ENCODE measurements at places on chromosomes 7 and 10.
A peak's percentile ranks its signal among the peaks of the same experiment; 100 is the strongest.

DNA sequence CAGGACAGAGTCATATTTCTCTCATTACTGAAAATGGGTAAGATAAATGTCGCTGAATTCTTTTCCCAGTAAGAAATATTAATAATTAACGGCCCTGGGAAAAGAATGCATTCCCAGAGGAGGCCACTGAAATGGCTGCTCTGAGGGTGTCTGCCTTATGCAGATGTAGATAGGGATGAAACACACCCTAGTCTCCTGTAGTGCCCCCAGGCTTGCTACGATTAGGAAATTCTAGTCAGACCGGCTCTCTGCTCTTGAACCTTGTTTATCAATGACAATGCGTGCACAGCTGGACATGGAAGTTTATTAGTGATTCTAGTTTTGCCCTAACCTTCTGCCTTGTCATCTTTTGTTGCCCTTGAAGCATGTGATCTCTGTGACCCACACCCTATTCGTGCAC, 291.1 kb downstream of the ZNF248 start:
- DNase-seq = peak; percentile 90
- H3K4me3 ChIP-seq = no peak overlapping the region
- H3K4me1 ChIP-seq = no peaks in the 10 kb centered on the region
- H3K27me3 ChIP-seq = no peaks in the 10 kb centered on the region

DNA sequence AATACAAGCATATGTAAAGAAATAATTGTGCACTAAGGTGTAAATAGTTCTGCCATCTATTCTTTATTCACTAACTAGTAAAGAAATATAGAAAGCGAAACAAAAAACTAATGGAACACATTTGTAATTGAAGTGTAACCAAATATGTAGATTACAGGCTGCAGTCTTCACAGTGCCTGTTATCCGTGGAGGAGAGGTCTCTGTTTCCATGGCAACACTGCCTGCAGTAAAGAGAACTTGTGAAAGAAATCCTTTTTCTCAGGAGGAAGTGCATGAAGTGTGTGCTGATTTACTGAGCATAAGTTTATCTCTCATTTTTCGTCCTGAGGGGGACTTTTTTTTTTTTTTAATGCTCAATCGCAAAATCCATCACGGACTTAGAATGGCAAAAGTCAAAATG, 102.5 kb downstream of the APBB1IP start:
- DNase-seq = no peak
- H3K27me3 ChIP-seq = no peaks in the 10 kb centered on the region
- H3K27ac ChIP-seq = no peak overlapping the region
- no peak overlapping the region for H3K4me3 ChIP-seq
- H3K36me3 ChIP-seq = peaks cover 6% of the 10 kb centered on the region
- no peaks in the 10 kb centered on the region for H3K4me1 ChIP-seq

DNA sequence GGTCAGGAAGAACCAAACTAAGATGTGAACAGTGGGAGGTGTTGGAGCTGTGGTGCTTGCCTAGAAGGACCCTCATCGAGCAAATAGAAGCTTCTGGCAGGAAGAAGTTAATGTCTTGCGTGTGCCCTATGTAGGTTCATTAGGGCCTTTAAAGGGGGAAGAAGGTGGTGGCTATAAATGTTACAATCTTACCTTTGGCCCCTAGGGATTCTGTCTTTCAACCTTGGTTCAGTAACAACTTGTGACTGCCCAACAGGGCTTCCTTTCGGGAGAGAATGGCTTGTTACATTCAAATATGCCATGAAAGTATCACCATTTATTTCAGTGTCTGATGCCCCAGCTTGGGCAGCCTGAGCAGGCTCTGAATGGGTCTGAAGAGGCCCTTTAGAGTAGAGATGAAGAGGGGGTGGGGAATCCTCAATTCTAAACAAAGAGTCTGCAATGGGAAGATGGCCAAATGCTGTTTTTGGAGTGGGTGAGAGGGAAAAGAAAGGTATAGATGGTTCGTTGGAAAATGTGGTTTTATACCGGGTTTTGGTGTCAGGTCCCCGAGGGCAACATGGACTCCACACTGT, 108.0 kb downstream of the TCF7L2 start:
- no peaks in the 10 kb centered on the region for H3K36me3 ChIP-seq
- H3K4me3 ChIP-seq = no peak overlapping the region

- no peak overlapping the region for H3K4me3 ChIP-seq
- no peaks in the 10 kb centered on the region for H3K36me3 ChIP-seq
- H3K27me3 ChIP-seq = peaks cover 24% of the 10 kb centered on the region
- no peak overlapping the region for H3K27ac ChIP-seq
- peak; percentile 53 for DNase-seq
Measured at GRCh38 chr10:70455213-70455630, 13.7 kb upstream of the NODAL start.

GRCh38 chr7:131656980-131657723, 100.7 kb upstream of the PODXL start:
- H3K4me3 ChIP-seq = no peak overlapping the region
- H3K27ac ChIP-seq = no peak overlapping the region
- no peak for DNase-seq
- no peaks in the 10 kb centered on the region for H3K36me3 ChIP-seq

DNA sequence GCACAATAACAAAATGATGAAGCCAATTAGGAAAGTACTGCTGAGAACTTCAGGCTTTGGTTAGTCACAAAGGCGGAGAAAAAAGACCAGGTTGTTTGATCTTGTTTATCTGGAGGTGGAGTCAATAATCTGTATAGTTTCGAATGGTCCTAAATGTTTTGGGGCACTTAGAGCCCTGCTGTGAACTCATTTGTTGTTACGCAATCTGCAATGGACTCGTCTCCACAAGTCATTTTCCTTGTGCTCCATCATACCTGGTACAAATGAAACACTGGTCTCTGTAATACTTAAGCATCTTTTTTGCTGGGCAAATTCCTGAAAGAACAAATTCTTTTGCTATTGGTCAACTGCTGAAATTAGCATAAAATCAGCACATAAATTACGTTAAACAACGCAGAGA, 430.5 kb downstream of the GATA3 start:
- no peak overlapping the region for H3K4me3 ChIP-seq
- H3K36me3 ChIP-seq = no peaks in the 10 kb centered on the region
- no peak for DNase-seq
- no peaks in the 10 kb centered on the region for H3K27me3 ChIP-seq
- H3K27ac ChIP-seq = no peak overlapping the region

DNA sequence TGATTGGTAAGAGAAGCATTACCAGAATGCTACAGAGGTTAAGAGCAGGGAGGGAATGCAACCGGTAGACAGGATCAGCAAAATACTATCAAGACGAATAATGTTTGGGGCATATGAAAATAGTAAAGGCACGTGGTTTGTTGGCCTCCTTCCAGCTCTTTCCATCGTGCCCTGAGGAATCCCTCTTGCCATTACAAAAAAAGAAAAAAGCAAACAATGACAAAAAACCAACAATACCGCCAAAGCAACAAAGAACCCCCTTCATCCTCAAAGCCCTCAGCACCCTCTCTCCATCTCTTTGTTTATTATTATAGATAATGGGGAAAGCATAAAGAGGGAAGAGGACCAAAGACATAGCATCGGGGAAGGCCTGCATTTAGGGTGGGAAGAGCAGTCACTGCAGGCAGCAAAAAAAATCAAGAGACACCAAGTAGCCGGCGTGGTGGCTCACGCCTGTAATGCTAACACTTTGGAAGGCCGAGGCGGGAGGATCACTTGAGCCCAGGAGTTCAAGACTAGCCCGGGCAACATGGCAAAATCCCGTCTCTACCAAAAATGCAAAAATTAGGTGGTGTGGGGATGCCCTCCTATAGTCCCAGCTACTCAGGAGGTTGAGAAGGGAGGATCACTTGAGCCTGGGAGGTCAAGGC, 78.0 kb downstream of the HIP1 start:
- H3K27me3 ChIP-seq = no peaks in the 10 kb centered on the region
- no peaks in the 10 kb centered on the region for H3K36me3 ChIP-seq
- H3K27ac ChIP-seq = no peak overlapping the region
- peaks cover 2% of the 10 kb centered on the region for H3K4me1 ChIP-seq
- H3K4me3 ChIP-seq = no peak overlapping the region

DNA sequence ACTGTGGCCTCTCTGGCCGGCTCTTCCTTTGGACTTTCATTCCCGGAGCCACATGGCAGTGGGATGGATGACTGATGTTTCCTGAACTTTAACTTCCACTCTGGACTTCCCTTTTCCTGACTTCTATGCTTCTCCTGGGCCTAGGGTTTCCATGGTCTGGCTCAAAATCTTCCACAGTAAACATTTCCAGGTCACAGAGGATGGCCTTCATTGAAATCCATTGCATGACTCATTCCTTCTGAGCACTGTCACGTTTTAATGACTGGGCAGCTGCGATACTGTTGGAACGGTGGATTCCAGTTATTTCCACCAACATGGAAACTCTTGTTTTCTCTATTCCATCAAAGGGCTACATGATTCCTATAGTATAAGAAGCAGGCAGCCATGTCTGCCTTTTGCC, 24.4 kb upstream of the ZNF273 start:
- H3K36me3 ChIP-seq = no peaks in the 10 kb centered on the region
- H3K27me3 ChIP-seq = no peaks in the 10 kb centered on the region
- H3K4me1 ChIP-seq = peaks cover 4% of the 10 kb centered on the region
- no peak overlapping the region for H3K27ac ChIP-seq
- no peak for DNase-seq

- no peak overlapping the region for H3K27ac ChIP-seq
- H3K4me3 ChIP-seq = no peak overlapping the region
- H3K4me1 ChIP-seq = no peaks in the 10 kb centered on the region
Measured at GRCh38 chr7:92731335-92732063, 104.9 kb downstream of the CDK6 start.

GRCh38 chr7:49111706-49112105, 187.4 kb downstream of the CDC14C start:
- DNase-seq = no peak
- peaks cover 2% of the 10 kb centered on the region for H3K36me3 ChIP-seq
- H3K27me3 ChIP-seq = no peaks in the 10 kb centered on the region
- no peak overlapping the region for H3K4me3 ChIP-seq
- H3K27ac ChIP-seq = no peak overlapping the region

- no peak overlapping the region for H3K27ac ChIP-seq
- H3K36me3 ChIP-seq = no peaks in the 10 kb centered on the region
- DNase-seq = peak; percentile 4
- no peak overlapping the region for H3K4me3 ChIP-seq
- no peaks in the 10 kb centered on the region for H3K27me3 ChIP-seq
- no peaks in the 10 kb centered on the region for H3K4me1 ChIP-seq
Measured at GRCh38 chr10:11285171-11285570, 267.5 kb downstream of the CELF2 start.

DNA sequence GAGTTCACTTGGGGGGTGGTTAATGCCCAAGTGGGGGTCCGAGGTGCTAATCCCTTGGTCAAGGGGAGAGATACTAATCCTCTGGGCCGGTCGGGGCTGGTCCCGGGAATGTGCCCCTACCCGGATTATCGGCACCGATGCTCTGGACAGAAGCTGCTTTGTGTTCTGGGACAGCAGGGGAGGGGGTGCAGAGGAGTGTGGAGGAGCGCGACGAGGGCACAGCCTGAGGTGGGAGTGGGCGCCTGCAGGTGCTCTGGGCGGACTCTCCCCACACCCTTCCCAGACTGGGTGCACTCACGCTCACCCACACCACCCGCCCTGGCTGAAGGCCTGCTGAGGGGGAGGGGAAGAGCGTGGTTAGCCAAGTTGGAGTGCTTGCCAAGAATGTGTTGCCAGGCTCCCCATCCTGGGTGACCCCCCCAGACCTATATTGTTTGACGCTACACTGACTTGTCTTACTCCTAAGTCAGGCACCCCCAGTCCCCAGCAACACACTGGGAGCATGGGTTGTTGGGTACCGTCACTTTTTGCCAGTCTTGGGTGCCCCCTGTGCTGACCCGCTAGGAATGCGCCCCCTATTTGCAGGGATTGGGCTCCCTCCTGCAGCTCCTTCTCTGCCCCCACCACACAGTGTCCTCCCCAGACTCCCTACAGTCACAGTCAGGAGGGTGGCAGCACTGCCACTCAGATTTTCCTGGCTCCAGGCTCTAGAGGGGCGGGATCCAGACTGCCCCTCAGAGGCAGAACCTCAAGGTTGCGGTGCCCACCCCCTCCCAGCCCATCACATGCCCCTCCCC, 1.2 kb downstream of the SLC4A2 start:
- no peak for DNase-seq
- peak overlapping the region; percentile 79 for H3K4me3 ChIP-seq
- H3K4me1 ChIP-seq = peaks cover 50% of the 10 kb centered on the region
- H3K27me3 ChIP-seq = no peaks in the 10 kb centered on the region
- peak overlapping the region; percentile 84 for H3K27ac ChIP-seq

All from trophoblast cell (in vitro differentiated cells and primary cell).